ENCODE measurements at places on chromosomes 11 and 22. TPM values are rescaled to one million over a fixed set of nuclear protein-coding genes. Genes with fewer than 3 reads are reported as not detected.

GRCh38 chr11:134361661-134362060 is 29.9 kb downstream of the GLB1L2 start:
- peak; percentile 56 for DNase-seq

Gene GPHA2
- total RNA-seq, result not detected

DNA sequence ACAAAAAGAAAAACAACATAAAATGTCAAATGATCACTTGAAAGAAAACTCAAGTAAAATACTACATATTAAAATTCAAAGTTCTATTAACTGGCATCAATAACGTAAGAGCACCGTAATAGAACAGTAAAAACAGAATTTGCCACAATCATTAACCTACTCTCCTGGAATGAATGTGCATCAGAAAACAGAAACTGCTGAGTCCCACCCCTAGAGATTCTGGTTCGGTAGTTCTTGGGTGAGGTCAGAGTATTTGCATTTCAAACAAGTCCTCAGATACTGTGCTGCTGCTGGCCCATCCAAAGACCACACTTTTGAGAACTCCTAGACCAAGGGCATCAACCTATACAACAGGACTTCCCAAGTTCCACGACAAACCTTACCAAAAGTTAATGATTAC is 23.5 kb downstream of the PITPNB start:
- DNase-seq, result no peak

Gene SLC25A18
- 1.2 TPM for total RNA-seq

GRCh38 chr11:115613004-115613403 is 108.8 kb upstream of the CADM1 start:
- DNase-seq, result no peak

Gene TNNT3
- 0.43 TPM for total RNA-seq

Gene MS4A7
- 184 TPM for total RNA-seq

DNA sequence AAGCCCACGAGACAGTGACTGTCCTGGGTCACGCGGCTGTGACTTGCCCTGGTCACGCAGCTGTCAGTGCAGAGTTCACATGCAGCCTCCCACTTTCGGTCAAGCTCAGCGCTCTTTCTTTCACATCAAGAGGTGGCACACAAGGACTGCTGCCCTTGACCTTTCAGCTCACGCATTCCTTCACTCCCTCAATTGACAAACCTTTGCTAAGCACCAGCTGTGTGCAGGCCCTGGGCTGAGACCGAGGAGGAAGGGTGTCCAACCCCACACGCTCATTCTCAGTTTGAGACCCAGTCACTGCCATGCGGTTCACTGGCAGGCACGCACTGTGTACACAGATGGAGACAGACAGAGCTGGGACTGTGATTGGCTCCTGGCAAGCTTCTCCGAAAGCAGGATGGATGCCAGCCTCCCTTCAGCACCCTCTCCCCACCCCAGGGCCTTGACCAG is 70.3 kb downstream of the SCUBE1 start:
- DNase-seq, result no peak

Gene MB
- total RNA-seq, result 2.2 TPM

Gene PKDREJ
- total RNA-seq, result not detected

DNA sequence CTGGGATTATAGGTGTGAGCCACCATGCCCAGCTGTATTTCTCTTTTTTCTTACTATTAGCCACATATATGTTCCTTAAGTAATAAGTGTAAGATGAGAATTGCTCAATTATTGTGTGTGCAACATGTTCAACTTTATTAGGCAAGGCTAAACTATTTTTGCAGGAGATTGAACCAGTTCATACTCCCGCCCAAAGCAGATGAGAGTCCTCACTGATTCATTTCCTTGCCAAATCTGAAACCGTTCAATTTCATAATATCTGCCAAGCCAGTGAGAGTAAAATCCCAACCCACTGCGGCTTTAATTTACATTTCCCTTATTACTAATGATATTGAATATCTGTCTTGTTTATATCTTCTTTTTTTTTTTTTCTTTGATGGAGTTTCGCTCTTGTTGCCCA is 48.4 kb downstream of the KCNJ4 start:
- no peak for DNase-seq

Gene OR8G1
- total RNA-seq, result not detected

Data from upper lobe of right lung (tissue), 1 donor.